ENCODE measurements at places on chromosomes 2 and 18. TPM values are rescaled to one million over a fixed set of nuclear protein-coding genes. Genes with fewer than 3 reads are reported as not detected.
A peak's percentile ranks its signal among the peaks of the same experiment; 100 is the strongest.

DNA sequence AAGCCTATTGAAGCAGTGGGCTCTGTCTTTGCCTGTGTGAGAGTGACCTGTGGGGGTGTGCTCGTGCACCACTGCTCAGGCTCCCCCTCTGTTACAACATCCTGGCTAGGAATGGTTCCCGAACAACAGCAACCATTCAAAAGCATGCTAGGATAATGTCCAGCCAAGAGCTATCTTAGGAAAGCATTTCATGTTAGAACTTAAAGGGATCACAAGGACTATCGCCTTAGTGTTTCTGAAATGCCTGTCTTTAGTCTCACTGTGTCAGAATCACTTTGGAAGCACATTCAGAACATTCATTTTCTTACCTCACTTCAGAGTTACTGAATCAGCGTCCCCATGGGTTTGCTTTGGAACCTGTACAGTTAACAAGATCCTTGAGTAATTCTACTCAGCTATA lies 134.9 kb upstream of the DSEL start:
- no peak for DNase-seq

The PID1 gene
- not detected for total RNA-seq

The MTA3 gene
- 89.8 TPM for total RNA-seq

The PDCL3 gene
- total RNA-seq: 23.5 TPM

The SMC6 gene
- 19.2 TPM for total RNA-seq

The BAZ2B gene
- 28.0 TPM for total RNA-seq

GRCh38 chr2:98759827-98760625 lies 29.1 kb upstream of the MGAT4A start:
- peak; percentile 88 for DNase-seq

DNA sequence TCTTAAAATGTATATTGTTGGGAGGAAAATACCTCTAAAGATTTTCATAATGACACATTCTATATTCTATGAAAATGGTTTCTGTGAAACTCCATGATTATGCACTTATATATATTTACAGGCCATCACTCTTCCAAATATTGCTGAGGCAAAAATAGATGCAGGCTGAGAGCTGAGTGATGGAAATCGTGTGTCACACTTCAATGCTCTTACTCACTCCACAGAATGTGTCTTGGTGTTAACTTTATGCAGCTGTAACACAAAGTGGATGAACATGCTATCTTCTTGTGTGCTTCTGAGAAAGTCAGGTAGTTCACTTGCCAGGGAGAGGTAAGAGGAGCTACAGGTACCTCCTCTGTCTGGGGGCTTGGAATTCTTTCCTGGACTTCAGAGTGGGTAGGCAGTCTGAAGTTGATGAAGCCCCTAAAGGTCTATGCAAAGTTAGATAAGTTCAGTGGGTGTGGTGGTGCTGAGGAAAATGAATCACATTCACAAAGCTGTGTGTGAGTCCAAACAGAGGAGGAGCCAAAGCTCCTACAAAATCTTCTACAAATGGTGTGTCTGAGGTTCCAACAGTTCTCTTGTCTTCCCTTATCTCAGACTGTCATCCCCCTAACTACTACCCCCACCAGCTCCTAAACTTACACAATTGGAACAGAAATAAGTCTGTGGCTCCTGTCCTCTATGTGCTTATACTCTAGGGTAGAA lies 74.2 kb upstream of the ST6GAL2 start:
- DNase-seq: no peak

The CDK5R2 gene
- total RNA-seq: 0.20 TPM

GRCh38 chr2:168948621-168949212 lies 47.6 kb downstream of the G6PC2 start:
- DNase-seq: no peak

The RAMP1 gene
- 48.5 TPM for total RNA-seq

- peak; percentile 57 for DNase-seq
Observed at GRCh38 chr2:75705921-75706320, 4.8 kb downstream of the GCFC2 start.

DNA sequence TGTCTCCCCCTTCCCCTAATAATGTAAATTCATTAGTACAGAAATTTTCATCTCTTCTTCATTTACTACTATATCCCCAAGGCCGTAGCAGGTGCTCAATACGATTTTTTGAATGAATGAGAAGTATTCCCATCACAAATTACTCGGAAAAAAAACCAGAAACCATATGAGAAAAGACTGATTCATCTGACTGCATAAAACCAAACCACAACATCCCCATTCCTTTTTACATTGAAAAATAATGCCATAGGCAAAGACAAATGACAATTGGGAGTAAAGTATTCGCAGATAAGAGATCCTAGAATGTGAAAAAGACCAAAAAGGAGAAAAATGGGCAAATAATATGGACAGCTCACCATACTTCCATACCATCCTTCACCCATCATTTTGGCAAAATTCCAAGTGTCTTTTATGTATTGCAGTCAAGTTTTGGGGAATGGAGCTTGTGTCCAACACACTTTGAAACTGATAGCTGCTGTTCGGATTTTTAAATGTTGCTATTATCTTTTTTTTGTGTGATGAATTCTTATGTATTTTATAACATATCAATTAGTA lies 1.5 kb downstream of the ZC3H8 start:
- DNase-seq: no peak

DNA sequence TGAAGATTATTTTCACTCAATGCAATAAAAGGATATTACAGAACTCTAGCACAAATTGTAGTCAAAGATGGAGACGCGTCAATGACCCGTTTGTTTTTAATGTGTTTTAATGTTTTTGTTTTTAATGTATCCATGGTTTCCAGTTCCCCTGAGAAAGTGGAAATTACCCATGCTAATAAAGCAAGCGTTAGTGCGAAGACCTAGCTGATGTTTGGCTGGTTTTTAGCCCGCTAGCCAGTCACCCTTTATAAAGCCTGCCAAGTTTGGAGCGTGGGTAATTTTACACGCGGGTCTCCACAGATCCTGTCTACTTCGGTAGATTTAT lies 430 bp upstream of the CHMP1B start:
- peak; percentile 45 for DNase-seq

The TDRD15 gene
- total RNA-seq: 1.9 TPM

- DNase-seq: no peak
Observed at GRCh38 chr2:147630585-147630984, 214.2 kb upstream of the ACVR2A start.

DNA sequence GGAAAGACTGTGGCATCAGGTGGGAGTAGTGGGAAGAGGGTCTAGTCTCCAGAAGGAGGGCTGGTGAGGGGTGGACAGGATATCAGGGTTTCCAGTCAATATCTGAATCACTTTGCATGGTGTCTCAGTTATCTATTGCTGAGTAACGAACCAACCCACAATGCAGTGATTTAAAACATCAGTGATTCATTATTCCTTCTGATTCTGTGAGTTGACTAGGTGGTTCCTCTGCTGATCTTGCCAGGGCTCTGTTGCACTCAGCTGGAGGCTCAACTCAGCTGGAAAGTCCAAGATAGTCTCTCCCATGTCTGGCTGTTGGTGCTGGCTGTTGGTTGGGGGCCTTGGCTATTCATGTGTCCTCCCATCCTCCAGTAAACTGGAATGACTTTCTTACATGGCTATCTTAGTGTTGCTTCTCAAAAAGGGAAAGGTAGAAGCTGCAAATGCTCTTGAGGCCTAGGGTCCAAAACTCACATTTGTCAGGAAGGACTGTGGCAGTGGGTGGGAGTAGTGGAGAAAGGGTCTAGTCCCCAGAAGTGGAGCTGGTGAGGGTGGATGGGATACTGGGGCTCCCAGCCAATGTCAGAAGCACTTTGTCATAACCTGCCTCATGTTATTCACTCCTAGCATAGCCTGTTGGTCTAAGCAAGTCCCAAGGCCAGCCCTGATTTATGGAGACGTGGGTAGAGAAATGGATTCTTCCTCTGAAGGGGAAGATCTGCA lies 13.9 kb downstream of the IL1F10 start:
- no peak for DNase-seq

The UPP2 gene
- total RNA-seq: not detected

DNA sequence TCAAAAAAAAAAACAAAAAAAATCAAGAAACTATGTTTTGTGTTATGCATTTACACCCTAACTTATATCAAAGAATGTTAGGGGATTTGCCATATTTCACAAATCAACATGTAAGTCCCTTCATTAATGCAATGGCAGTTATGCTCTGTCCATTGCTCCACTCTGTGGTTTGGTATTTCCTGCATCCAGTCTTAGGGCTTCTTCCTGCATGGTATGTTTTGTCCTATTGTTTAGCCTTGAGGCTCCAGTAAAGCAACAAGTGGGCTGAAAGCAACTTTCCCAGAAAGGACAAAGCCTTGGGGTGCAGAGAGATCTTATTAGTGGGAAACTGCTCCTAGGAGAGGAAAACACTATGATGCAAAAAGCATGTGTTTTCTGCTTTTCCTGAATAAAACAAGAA lies 474.1 kb downstream of the IRS1 start:
- no peak for DNase-seq

- no peak for DNase-seq
Observed at GRCh38 chr2:38500283-38500634, 102.5 kb downstream of the HNRNPLL start.

DNA sequence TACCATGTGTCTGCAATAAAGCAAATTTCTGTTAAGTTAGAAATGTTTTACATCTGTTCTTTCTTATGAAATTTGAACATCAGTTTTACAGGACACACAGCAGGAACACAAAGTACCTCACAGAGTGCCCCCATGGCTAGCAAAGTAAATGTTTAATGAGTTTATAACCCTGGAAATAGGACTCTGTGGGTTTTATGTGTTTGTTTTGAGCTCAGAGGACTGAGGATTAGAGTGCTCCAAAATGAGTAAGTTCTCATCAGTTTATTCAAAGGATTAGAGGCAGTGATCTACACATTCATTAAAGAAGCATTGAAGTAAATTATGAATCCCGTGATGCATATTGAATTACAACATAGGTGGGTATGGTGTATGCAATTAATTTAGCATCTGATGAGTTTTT lies 281.8 kb downstream of the GULP1 start:
- DNase-seq: no peak

Data from PC-9 (cell line).